ENCODE measurements at places on chromosomes 13 and 19.

DNA sequence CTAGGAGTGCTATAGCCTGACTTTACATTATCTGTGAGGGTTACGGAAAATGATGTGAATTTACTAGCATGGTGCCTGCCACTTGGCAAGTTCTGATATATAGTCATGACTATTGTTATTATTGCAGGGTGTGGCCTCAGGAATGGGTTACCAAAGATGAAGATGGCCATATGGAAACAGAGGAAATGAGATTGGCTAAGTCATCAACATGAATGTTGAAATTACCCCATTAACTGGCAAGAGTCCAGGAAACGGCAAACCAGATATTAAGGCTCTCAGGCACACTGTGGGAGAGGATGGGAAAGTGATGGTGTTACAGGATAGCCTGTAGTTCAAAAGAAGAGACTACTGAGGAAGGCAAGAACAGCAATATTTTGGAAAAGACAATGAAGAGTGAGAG lies 183.3 kb downstream of the KCNRG start:
- H3K27ac ChIP-seq: no peak overlapping the region
- H3K4me1 ChIP-seq: peaks cover 4% of the 10 kb centered on the region
- H3K36me3 ChIP-seq: no peaks in the 10 kb centered on the region

GRCh38 chr13:89227356-89227755 lies 1556.2 kb downstream of the SLITRK5 start:
- H3K27ac ChIP-seq: no peak overlapping the region
- DNase-seq: no peak
- H3K27me3 ChIP-seq: no peaks in the 10 kb centered on the region
- no peak overlapping the region for H3K4me3 ChIP-seq
- no peaks in the 10 kb centered on the region for H3K4me1 ChIP-seq

DNA sequence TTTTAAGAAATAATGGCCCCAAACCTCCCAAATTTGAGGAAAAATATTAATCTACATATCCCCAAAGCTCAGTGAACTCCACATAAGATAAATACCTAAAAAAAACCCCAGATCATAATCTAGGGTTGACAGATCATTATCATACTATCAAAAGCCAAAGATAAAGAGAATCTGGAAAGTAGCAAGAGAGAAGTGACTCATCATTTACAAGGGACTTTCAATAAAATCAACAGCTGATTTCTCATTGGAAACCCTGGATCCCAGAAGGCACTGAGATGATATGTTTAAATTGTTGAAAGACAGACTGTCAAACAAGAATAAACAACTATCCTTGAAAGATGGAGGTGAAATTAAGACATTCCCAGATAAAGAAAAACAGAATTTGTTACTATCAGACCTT lies 199.3 kb downstream of the KCNRG start:
- no peaks in the 10 kb centered on the region for H3K27me3 ChIP-seq
- H3K4me3 ChIP-seq: no peak overlapping the region
- H3K4me1 ChIP-seq: no peaks in the 10 kb centered on the region
- DNase-seq: no peak

- H3K27ac ChIP-seq: no peak overlapping the region
- peaks cover 6% of the 10 kb centered on the region for H3K36me3 ChIP-seq
- no peak for DNase-seq
- H3K4me1 ChIP-seq: no peaks in the 10 kb centered on the region
- no peaks in the 10 kb centered on the region for H3K27me3 ChIP-seq
Observed at GRCh38 chr13:49760558-49760957, 31.9 kb downstream of the KPNA3 start.

- 0 out of 2 replicates have a peak overlapping the region, but pooled peaks have one; percentile 9 for H3K27ac ChIP-seq
- no peak for DNase-seq
- H3K4me1 ChIP-seq: no peaks in the 10 kb centered on the region
- H3K36me3 ChIP-seq: peaks cover 29% of the 10 kb centered on the region
- no peak overlapping the region for H3K4me3 ChIP-seq
Observed at GRCh38 chr19:46731584-46731983, 14.3 kb upstream of the FKRP start.

DNA sequence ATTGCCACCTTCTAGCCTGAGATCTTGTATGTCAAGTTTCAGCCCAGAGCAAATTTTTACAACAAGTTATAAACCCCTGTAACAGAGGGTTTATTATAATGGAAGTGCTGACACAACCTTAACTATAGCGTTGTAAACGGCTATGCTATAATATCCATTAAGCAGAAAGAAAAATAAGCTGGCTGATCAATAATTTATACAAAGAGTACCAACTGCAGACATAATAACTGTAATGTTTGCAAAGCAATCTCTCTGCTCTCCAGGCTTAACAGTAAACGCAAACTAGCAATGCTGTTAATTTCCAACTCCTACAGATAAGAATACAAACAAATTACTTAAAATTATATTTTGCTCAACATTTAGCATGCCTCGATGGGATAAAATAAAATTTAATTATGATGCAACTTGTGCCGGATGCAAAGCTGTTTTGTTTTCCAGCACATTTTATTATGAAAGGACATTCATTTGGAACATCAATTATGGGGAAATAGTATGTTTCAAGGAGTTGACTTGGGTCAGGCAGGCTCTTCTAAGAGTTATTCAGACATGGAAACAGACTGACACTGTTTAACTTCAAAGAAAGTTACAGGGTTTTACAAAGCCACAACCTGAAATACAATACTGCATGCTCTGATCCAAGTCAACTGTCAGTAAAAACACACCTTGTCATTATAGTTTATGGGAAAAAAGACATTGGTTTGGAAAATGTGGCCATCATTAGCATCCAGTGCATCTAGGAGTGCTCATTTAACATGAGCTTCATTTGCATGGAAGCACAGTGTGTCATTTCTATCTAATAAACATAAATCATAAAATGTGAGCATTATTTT lies 6.6 kb upstream of the DACH1 start:
- H3K27ac ChIP-seq: no peak overlapping the region
- DNase-seq: no peak
- H3K4me3 ChIP-seq: no peak overlapping the region
- H3K4me1 ChIP-seq: peaks cover 35% of the 10 kb centered on the region
- H3K27me3 ChIP-seq: peaks cover 25% of the 10 kb centered on the region

GRCh38 chr13:78046331-78046730 lies 127.7 kb upstream of the EDNRB start:
- H3K36me3 ChIP-seq: no peaks in the 10 kb centered on the region
- DNase-seq: no peak
- no peaks in the 10 kb centered on the region for H3K27me3 ChIP-seq
- H3K4me3 ChIP-seq: no peak overlapping the region

DNA sequence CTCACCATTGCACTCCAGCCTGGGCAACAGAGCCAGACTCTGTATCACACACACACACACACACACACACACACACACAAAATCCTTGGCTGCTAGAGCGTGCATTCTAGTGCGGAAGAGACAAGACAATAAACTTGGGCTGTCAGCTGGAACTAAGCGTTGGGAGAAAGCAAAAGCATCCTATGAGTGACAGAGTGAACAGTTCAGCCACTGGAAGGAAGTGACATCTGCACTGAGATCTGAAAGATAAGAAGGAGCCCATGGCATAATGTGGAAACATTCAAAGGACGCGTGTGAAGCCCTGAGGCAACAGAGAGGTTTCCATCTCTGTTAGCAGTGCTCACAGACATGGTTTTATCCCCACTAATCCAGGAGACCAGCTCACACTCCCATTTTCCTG lies 3.5 kb upstream of the SLC1A5 start:
- no peaks in the 10 kb centered on the region for H3K4me1 ChIP-seq
- DNase-seq: no peak
- H3K27ac ChIP-seq: no peak overlapping the region
- H3K36me3 ChIP-seq: no peaks in the 10 kb centered on the region

GRCh38 chr19:5904352-5905113 lies at the start of gene VMAC:
Gene VMAC, plus strand, starts transcription at chr19:5904872. Its CDS starts 19 bp downstream, at chr19:5904891.
- no peaks in the 10 kb centered on the region for H3K36me3 ChIP-seq
- H3K4me1 ChIP-seq: no peaks in the 10 kb centered on the region

DNA sequence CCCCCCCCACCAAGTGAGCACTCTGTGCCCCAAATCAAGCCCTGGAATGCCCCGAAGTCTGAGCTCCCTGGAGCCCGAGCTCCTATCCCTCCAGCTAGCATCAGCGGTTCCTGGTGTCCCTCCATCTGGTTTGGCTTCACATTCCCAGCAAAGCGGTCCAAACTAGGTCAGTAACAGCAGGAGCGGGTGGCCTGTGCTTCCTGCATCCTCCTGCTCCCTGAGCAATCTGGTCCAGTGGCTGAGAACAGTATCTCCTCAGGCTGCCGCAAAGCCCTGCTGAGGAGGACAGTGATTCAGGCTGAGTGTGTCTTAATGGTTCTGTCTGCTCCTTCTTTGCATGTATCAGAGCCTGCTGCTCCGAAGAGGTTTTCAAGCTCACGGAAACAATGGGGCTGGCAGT lies 25.9 kb downstream of the RASL11A start:
- no peak overlapping the region for H3K27ac ChIP-seq
- no peak for DNase-seq
- no peaks in the 10 kb centered on the region for H3K27me3 ChIP-seq
- no peak overlapping the region for H3K4me3 ChIP-seq
- no peaks in the 10 kb centered on the region for H3K4me1 ChIP-seq

GRCh38 chr13:97310809-97311436 lies 88.8 kb downstream of the MBNL2 start:
- DNase-seq: no peak
- no peak overlapping the region for H3K27ac ChIP-seq
- no peaks in the 10 kb centered on the region for H3K36me3 ChIP-seq
- H3K27me3 ChIP-seq: no peaks in the 10 kb centered on the region
- H3K4me1 ChIP-seq: 0 out of 2 replicates have a peak, but pooled peaks cover 3% of the 10 kb centered on the region
- no peak overlapping the region for H3K4me3 ChIP-seq

- H3K27me3 ChIP-seq: no peaks in the 10 kb centered on the region
- peak overlapping the region; percentile 80 for H3K27ac ChIP-seq
- no peaks in the 10 kb centered on the region for H3K4me1 ChIP-seq
- H3K36me3 ChIP-seq: no peaks in the 10 kb centered on the region
Observed at GRCh38 chr13:98411617-98412265, 165.2 kb downstream of the STK24 start.

GRCh38 chr13:110006304-110006703 lies 219.9 kb upstream of the IRS2 start:
- no peak overlapping the region for H3K27ac ChIP-seq
- DNase-seq: no peak
- no peak overlapping the region for H3K4me3 ChIP-seq
- no peaks in the 10 kb centered on the region for H3K4me1 ChIP-seq
- no peaks in the 10 kb centered on the region for H3K27me3 ChIP-seq

GRCh38 chr13:82147526-82147925 lies 1734.7 kb downstream of the SLITRK1 start:
- H3K4me1 ChIP-seq: no peaks in the 10 kb centered on the region
- no peak overlapping the region for H3K27ac ChIP-seq
- DNase-seq: no peak
- no peaks in the 10 kb centered on the region for H3K27me3 ChIP-seq

DNA sequence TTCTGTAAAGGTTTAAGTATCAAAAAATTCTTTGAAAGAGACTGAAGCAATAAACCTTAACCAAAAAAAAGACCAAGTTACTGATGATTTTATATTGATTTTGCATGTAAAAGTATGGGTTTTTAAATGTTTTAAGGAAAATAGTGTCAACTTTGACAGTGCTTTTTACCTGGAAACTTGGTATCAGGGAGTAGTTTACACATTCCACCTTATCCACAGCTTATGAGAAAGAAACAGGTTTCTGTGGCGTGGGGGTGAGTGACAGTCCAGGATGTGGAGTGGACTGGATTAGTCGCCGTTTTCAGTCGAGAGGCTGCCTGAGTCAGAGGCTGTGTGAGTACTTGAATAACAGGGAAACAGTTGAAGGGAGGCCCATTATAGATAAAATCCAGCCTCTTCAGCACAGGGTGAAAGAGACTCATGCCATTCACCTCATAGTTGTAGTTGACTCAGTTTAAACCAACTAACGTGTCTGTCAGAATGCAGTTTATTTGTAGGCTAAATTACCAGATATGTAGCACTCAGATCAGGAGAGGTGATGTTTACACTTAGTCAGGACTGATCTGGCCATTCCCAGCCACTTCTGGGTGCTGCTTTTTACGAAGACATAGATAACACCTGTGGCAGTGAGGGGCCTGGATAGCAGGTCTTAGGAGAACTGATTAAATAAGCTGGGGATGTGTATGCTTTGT lies 595 bp upstream of the GPR183 start:
- no peak overlapping the region for H3K4me3 ChIP-seq
- H3K36me3 ChIP-seq: no peaks in the 10 kb centered on the region
- no peaks in the 10 kb centered on the region for H3K4me1 ChIP-seq
- no peaks in the 10 kb centered on the region for H3K27me3 ChIP-seq
- peak overlapping the region; percentile 42 for H3K27ac ChIP-seq
- DNase-seq: no peak

- no peak overlapping the region for H3K27ac ChIP-seq
- H3K36me3 ChIP-seq: peaks cover 42% of the 10 kb centered on the region
- H3K4me3 ChIP-seq: no peak overlapping the region
- no peak for DNase-seq
- no peaks in the 10 kb centered on the region for H3K27me3 ChIP-seq
- H3K4me1 ChIP-seq: no peaks in the 10 kb centered on the region
Observed at GRCh38 chr13:20980899-20981298, 78.4 kb upstream of the XPO4 start.

- H3K27me3 ChIP-seq: no peaks in the 10 kb centered on the region
- H3K27ac ChIP-seq: no peak overlapping the region
- DNase-seq: no peak
- H3K4me3 ChIP-seq: no peak overlapping the region
- no peaks in the 10 kb centered on the region for H3K36me3 ChIP-seq
Observed at GRCh38 chr13:51955281-51955771, 55.9 kb downstream of the ATP7B start.

DNA sequence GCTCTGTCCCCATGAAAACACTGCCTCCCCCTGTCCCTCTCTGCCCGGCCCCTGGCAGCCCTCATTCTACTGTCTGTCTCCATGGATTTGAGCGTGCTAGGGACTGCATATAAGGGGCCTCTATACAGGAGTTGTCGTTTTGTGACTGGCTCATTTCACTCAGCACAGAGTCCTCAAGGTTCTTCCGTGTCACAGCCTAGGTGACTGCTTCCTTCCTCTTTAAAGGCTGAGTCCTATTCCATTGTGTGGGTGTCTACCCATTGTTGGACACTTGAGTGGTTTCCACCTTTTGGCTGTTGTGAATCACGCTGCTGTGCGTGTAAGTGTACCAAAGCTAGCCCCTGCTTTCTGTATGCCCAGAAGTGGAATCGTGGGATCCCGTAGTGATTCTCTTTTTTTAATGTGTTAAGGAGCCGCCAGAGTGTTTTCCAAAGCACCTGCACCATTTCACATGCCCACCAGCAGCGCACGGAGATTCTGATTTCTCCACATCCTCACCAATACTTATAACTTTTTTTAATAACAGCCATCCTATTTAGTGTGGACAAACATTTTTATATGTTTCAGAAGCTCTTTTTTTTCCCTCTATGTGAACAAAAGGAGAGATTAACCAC lies 116.7 kb downstream of the COL4A2 start:
- H3K4me1 ChIP-seq: no peaks in the 10 kb centered on the region
- no peak overlapping the region for H3K4me3 ChIP-seq
- H3K36me3 ChIP-seq: no peaks in the 10 kb centered on the region
- peak overlapping the region; percentile 63 for H3K27ac ChIP-seq
- no peak for DNase-seq
- H3K27me3 ChIP-seq: no peaks in the 10 kb centered on the region

DNA sequence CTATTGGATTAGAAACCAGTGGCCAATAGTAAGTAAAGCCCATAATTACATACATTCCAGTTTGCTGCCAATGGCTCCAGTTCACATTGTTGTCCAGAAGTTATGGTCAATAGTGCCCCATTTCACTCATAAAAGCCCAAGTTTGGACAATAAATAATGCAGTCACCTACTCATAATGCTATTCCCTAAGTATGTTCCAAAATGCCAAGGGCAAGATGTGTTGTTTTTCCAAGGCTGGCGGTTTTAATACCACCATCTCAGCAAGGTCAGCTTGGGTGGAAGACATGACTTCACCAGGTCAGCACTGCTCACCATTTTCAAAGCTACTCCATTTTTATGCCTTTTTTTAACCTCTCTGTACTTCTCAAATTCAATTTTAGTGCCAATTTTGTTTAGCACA lies 32.7 kb downstream of the KCTD12 start:
- DNase-seq: no peak
- H3K4me3 ChIP-seq: no peak overlapping the region
- no peaks in the 10 kb centered on the region for H3K4me1 ChIP-seq
- H3K27ac ChIP-seq: no peak overlapping the region
- no peaks in the 10 kb centered on the region for H3K27me3 ChIP-seq
